ENCODE measurements at places on chromosomes 3 and 15. TPM values are rescaled to one million over a fixed set of nuclear protein-coding genes. Genes with fewer than 3 reads are reported as not detected.

The LRRIQ4 gene
- total RNA-seq, result 0.11 TPM

The GNAI2 gene
- 155 TPM for total RNA-seq

The KNG1 gene
- not detected for total RNA-seq

The CD96 gene
- total RNA-seq, result 0.20 TPM

The LRRC57 gene
- 22.0 TPM for total RNA-seq

The FAM174B gene
- total RNA-seq, result 20.7 TPM

The HCN4 gene
- 0.69 TPM for total RNA-seq

The FES gene
- total RNA-seq, result 29.4 TPM

The HCLS1 gene
- total RNA-seq, result 2.9 TPM

The IGF2BP2 gene
- total RNA-seq, result 191 TPM

The SCG5 gene
- 55.4 TPM for total RNA-seq
